CD4-positive, alpha-beta T cell treated with Interleukin-15 for 4 hours (primary cell): ENCODE measurements at places on chromosomes 12 and 14.

- DNase-seq: peak; percentile 80
Observed at GRCh38 chr14:75522224-75522982, at the start of gene BATF. TSS of gene BATF (plus strand) at chr14:75522469. CDS start at chr14:75522683, 214 bp downstream.

- no peak for DNase-seq
Observed at GRCh38 chr12:109738209-109738608, 24.6 kb downstream of the FAM222A start.

DNA sequence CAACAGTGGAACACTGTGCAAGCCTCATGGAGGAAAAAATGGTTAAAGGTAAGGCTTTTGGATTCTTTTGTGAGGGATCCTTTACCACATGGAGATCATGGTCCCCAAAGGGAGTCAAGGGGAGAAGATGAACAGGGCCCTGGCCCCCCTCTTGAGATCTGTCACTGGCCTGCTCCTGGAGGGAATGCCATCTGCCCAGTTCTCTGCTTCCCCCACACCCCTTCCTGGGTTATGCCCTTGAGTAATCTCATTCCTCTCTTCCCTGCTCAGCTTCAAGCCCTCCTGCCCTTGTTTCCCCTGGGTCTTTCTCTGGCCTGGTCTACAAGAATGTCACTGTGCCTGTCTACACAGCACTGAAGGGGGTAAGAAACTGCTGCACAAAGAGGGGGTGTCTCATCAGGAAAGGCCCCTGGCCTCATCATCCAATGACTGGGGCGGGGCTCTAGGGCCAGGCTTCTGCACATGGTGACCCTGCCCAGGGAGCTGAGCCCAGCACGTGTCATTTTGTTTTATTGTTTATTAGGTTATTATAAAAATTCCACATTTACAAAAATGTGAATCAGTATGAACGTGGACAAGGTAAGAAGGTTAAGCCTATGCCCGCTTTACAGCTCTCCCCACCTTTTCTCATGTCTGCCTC is 30.3 kb downstream of the PIGH start:
- DNase-seq: no peak

DNA sequence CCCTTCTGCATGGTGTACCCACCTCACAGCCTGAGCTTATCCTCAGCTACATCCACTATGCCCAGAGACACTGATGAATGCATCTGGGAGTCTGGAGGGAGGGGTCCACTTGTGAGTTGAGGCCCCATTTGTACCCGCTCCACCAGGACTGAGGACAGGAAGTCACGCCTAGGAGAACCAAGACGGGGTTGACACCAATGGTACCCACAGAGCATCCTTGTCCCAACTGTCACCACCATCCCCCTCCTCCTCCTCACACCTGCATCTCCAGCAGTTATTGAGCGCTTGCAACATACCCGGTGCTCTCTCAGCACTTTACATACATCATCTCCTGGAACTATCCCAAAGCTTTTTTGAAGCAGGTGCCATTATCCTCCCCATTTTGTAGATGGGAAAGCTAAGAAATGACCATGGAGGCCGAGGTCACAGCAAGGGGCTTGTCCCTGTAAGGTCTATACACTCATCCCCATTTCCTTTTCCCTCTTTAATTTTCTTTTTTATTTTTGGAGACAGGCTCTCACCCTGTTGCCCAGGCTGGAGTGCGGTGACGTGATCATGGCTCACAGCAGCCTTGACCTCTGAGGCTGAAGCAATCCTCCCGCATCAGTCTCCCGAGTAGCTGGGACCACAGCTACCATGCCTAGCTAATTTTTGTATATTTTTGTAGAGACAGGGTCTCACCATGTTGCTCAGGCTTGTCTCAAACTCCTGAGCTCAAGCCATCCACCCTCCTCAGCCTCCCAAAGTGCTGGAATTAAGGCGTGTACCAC is 31.7 kb downstream of the DGLUCY start:
- DNase-seq: no peak

- peak; percentile 37 for DNase-seq
Observed at GRCh38 chr12:92608151-92609091, 94.4 kb upstream of the PLEKHG7 start.

- DNase-seq: no peak
Observed at GRCh38 chr12:110170535-110171185, 46.5 kb downstream of the IFT81 start.

DNA sequence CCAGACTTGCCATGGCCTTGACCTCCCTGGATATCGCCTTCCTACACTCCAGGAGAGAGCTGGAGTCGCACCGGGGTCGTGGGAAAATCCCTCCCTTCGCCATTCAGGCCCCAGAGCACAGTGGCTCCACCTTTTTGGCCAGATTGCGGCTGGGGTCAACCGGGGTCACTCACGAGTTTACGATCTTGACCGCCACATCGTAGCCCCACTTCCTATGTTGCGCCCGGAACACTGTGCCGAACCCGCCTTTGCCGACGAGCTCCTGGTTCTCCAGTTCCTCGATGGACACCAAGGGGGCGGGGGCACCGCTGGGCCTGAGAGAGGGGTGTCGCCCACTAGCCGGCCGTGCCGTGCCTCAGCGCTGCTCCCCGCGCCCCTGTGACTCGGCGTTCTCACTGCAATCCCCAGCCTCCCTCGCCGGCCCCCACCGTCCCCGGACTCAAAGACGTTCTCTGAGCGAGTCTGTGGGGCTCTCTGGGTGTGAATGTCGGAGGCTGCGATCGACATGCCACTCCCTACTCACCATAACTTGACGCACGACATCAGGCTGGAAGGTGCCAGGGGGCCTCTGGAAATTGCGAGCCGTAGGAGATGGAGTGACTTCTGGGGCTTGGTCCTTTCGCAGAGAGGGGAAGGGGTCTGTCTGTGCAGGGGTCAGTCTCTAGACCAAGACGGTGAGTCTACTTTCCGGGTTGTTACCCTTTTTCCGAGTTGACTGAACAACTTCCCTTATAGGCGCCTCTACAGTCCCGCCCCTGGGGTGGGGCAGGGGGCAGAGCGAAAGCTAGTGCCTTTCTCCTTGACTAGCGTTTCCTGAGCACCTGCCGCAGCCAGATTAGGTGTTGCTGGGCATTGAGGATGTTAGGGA is at the start of gene RIPK3:
Gene RIPK3, minus strand, starts transcription at position 708 of the 868 bp plus-strand sequence. Its CDS starts 165 bp downstream, at position 543.
- DNase-seq: peak; percentile 71

GRCh38 chr14:77026930-77027537 is 1.5 kb downstream of the IRF2BPL start:
- DNase-seq: peak; percentile 50

GRCh38 chr12:125218952-125219351 is 153.7 kb downstream of the AACS start:
- no peak for DNase-seq

- no peak for DNase-seq
Observed at GRCh38 chr12:113537751-113538087, 66.0 kb upstream of the LHX5 start.

- DNase-seq: no peak
Observed at GRCh38 chr14:20679907-20680306, 4.5 kb upstream of the RNASE4 start.

DNA sequence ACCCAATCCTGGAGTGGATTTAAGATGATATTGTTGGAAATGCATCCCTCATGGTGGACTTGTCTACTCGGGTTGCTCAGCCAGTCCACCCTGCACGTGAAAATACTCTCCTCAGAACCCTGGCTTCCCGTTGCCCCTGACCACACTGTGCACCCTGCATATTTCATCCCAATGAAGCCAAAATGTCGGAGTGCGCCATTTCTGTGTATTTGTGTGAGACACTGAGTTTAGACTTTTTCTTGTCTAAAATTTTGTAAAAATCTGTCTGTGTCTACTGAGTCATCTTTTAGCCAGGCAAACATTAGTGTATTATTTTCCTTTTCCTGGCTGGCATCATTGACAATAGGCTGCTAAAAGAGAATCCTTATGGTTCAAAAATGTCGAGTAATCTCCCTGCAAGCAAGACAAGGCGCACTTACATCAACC is 485 bp upstream of the PNMA1 start:
- no peak for DNase-seq

DNA sequence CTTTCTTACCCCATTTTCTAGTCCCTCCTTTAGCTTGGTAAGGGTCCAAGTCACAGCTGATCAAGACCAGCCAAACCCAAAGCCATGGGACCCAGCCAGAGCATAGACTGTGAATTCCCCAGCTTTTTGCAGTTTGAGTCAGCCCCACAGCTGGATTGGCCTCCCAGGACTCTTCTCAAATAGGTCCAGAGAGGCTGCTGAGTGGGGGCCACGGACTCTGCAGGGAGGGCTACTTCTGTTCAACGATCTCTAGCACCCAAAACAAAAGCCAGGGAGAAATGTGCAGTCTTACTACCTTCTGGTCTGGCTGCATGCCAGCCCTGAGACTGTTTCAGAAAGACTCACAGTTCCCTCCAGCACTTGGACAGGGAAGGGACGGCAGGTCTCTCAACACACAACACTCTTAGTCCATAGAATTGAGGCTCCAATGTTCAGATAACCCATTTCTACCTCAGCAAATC is 1.6 kb downstream of the VDR start:
- DNase-seq: no peak

DNA sequence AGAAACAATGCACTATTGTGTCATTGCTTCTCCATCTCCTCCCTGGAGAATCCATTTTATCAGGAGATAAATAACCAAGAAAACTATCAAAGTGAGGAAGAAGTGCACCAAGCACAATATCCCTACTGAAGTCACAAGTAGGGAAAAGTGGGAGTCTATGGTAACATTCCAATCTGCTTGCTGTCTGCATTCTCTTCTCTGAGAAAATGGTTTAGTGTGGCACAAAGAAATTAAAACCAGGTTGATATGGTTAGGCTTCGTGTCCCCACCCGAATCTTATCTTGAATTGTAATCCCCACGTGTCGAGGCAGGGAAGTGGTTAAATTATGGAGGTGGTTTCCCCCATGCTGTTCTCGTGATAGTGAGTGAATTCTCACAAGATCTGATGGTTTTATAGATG is 209.7 kb downstream of the PRKD1 start:
- DNase-seq: no peak

GRCh38 chr12:112964067-112964670 is 14.2 kb upstream of the OAS2 start:
- DNase-seq: no peak

DNA sequence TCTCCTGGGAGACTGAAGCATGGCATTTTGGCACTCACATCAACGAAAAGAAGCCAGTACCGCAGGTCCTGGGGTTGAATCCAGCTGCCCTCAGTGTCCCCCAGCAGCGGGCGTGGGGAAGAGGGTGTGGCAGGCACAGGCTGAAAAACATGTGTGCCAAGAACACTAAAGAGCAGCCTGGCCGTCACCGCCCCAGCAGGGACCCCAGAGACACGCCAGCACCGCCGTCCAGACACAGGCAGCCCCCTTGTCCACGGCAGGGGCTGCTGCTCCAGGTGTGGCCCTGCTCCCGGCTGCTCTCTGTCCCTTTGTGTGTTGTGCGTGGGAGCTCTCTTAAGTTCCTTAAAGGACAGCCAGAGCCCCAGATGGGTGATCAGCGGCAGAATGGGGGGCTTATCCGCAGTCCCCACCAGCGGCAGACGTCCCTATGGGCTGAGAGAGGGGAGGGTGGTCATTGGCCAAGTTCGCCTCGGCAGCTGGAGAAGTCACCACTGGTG is 556 bp downstream of the PHETA1 start:
- DNase-seq: no peak

GRCh38 chr14:68965261-68965761 is 13.8 kb downstream of the ACTN1 start:
- no peak for DNase-seq

GRCh38 chr12:54141431-54142113 is 47.2 kb downstream of the SMUG1 start:
- no peak for DNase-seq

GRCh38 chr14:97644365-97644764 is 847.2 kb downstream of the VRK1 start:
- no peak for DNase-seq

DNA sequence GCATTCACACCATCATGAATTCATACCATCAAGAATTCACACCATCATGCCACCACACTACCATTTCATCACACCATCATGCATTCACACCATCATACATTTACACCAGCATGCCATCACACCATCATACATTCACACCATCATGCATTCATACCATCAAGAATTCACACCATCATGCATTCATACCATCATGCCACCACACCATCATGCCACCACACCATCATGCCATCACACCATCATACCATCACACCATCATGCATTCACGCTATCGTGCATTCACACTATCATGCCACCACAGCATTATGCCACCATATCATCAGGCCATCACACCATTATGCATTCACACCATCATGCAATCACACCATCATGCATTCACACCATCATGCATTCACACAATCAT is 79.7 kb downstream of the ANO2 start:
- no peak for DNase-seq

DNA sequence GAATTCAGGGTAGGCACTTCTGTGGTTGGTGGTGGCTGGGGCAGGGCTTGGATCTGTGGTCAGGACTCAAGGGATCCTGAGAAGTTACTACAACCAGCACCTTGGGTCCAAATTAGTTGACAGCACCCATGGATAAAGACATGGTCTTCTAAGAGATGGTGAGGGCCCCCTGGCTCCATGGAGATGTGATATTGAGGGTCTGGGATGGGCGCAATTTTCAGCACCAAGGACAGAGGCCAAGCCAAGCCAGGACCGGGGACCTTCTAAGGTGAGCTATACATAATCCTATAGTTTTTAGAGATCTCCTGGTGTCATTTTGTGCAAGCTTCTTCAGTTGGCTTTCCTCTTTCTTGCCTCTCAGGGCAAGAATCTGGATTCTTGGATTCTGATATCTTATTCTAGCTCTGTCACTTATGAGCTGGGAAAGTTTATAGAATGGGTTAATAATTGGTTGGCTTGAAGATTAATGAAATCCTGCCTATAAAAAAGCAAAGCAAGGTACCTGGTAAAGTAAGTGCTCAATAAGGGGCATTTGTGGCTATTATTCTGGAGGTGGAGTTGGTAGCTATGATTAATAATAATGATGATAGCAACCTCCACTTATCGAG is 130.1 kb upstream of the LHX5 start:
- DNase-seq: no peak

DNA sequence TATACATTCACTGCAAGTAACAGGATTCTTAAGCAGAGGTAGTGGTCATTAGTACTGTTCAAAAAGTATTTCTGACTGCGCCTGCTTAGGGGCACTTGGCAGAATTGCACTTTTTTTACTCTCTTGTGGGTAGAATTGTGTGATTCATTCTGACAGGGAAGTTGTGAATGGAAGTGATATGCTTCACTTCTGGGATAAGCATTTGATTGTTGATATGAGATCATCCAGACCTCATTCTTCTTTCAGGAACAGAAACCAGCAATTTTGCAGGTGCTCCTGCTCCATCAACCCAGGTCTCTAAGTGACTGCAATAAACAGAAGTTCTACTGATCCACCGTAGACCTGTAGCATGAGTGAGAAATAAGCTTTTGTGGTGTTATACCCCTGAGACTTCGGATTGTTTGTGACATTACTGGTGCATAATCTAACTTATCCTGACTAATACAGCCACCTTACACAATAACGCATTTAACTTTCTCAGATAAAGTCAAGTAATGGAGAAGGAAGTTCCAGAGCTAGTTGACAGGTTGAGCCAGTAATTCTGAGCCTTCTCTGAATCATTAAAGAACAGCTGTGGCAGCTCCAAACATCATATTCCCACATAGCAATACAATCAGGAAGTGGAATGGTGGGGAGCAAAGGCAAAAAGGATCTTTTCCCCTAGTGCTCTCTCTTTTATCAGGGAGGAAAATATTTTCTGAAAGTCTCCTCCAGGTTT is 387.9 kb downstream of the SYT1 start:
- no peak for DNase-seq
